NCI-H2107 (cell line): ENCODE measurements at places on chromosomes 16 and 17.

DNA sequence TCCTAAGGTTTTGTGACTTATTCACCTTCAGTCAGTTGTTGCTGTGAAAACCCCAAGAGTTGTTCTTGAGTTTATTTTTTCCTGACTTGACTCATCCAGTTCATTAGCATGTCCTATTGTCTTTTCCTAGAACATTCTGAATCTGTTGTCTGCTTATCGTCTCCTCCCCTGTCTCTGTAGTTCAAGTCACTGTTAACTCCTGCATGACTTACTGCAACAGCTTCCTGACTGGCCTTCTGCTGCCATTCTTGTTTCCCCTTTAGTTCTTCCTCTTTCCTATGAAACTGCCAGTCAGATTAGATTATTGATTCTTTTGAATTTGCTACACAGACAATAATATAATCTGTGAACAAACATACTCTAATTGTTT is 161.5 kb downstream of the FTO start:
- no peak for DNase-seq

- no peak for DNase-seq
These were observed 51.3 kb upstream of the AMZ2 start for GRCh38 chr17:68196394-68197090.

GRCh38 chr17:78020717-78021108 is 62.2 kb downstream of the TNRC6C start:
- DNase-seq = no peak

GRCh38 chr17:68612923-68613292 is 11.7 kb upstream of the FAM20A start:
- DNase-seq = no peak

DNA sequence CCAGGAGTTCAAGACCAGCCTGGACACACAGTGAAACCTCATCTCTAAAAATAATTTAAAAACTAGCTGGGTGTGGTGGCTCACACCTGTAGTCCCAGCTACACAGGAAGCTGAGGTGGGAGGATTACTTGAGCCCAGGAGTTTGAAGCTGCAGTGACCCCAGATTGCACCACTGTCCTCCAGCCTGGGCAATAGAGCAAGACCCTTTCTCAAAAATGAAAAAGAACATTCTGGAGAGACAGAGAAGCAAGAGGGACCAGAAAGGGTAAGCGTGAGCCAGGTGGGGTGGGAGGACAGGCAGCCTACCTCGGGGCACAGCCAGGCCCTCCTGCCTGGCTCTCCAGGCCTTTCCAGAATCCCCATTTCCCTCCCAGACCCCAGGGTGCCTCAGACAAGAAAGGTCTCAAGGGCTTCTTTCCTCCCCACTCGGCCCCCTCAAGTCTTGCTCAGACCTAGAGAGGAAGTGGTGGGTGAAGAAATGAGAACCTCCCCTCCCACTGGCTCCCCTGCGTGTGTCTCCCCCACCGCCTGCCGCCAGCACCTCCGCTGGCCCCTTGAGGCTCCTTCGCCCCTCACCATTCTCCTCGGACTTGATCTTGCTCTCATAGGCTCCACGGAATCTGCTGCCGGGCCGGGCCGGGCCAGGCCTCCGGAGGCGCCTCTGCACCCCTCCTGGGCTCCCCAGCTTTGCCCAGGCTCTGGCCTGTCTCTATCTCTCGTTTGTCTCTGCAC is 503 bp downstream of the C16orf54 start:
- no peak for DNase-seq

DNA sequence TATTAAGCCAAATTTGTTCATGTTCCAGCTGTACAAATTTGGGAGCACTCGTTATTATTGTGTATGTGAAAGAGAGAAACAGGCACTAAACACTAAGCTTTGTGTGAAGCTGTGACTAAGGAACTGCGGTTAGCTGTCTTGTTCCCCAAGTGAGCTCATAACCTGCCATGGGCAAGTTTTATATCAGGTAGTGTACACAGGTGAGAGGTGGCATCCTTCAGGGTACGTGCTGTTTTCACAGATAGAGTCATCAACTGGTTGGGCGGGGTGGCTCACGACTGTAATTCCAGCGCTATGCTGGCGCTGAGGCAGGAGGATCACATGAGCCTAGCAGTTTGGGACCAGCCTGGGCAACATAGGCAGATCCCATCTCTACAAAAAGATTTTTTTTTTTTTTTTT is 2.8 kb downstream of the DNAJA3 start:
- DNase-seq = no peak

DNA sequence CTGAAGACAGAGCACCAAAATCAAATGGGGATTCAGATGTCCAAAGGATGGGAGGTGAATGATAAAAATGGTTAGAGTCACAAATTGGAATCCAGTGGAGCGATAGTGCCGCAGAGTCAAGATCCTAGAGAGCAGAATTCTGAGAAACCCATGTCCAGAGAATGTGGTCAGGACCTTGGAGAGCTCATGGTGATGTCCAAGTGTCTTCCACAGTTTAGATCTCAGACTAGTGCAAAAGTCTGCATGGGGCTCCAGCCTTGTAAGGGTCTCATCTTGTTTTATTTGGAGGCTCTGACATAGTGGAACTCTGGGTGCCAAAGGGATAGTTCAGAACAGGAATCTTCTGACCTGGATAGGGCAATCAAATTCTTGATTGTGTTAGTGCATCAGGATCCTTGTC is 245.9 kb upstream of the HSBP1 start:
- DNase-seq = no peak
